H7 (cell line): ENCODE measurements at places on chromosomes 3 and 15.
A peak's percentile ranks its signal among the peaks of the same experiment; 100 is the strongest.

- DNase-seq: no peak
These were observed 239.4 kb downstream of the XXYLT1 start for GRCh38 chr3:195031574-195032003.

GRCh38 chr3:23815879-23816278 lies 10.1 kb downstream of the UBE2E1 start:
- DNase-seq: no peak

- DNase-seq: no peak
These were observed 101.5 kb downstream of the ATP8B4 start for GRCh38 chr15:50017522-50017921.

DNA sequence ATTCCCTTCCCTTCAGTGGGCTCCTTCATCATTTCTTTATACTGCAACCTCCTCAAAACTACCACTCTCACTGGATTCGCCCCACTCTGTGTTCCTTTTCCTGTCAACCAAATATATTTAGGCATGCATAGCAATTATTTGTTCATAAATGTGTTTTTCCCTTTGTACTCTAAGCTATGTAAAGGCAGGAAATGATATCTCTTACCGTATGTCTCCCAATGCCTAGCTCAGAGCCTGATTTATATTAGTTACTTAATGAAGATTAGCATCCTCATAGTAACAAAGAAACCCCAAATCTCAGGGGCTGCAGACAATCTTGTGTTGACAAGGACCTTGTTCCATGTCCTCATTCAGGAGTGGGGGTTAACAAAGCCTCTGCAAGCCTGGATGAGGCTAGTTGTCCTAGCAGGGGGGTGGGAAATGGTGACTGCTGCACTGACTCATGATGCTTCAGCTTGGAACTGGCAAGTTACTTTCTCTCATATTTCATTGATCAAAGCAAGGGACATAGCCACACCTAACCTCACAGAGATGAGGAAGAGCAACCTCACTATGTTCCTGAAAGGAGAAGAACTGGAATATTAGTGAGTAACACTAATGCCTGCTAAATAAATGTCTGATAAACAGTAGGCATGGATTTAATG lies 15.2 kb downstream of the PHLDB2 start:
- DNase-seq: no peak

DNA sequence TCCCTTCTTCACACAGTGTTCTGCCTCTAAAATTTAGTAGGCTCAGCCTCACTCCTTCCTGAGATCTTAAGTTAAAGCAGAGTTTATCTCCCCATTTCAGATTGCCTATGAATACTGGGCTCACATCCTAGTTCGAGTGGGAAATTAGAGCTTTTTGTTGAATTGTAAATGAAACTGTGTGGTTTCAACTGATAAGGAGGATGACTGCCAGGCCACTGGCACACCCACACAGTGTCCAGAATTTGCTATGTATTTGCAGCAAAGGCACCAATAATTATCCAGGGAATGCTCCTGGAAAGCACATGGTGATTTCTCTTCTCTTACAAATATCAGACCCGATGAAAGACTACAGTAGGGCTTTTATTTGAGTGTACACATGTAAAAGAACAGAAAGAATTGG lies 308.1 kb upstream of the COL8A1 start:
- no peak for DNase-seq

DNA sequence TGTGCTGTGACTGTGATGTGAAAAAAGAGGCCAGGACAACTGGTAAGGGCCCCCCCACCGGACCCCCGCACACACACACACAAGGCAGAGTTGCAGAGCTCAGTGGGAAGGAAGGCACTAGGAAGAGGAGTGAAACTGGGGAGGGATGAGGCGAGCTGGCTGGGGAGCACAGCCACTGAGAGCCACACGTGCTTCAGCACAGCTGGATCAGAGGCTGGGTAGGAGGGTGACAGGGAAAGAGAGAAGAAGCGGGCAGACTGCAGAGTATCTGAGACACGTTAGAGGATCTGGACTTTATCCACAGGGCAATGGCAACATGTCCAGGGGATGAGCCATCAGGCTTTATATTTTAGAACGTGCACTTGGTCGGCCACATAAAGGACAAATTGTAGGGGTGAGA lies 38.0 kb upstream of the TKT start:
- DNase-seq: no peak

- DNase-seq: no peak
These were observed 5.4 kb upstream of the TBC1D5 start for GRCh38 chr3:17747890-17748247.

DNA sequence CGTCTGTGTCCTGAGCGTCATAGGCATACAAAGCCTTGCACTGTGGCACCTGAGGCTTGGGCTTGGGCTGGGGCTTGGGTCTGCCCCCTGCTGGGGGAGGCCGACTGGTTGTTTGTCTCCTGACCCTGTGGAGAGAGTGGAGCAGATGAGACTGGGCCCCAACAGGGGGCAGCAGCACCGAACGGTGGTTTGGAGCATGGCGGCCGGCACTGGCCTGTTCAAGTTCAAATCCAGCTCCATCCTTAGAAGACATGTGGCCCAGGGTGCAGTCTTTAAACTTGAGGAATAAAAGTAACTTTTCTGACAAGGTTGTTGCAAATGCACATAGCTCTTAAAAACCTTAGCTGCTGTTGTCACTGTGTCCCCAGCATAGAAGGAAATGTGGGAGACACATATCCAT lies 33.3 kb downstream of the CCNB2 start:
- DNase-seq: peak; percentile 90

DNA sequence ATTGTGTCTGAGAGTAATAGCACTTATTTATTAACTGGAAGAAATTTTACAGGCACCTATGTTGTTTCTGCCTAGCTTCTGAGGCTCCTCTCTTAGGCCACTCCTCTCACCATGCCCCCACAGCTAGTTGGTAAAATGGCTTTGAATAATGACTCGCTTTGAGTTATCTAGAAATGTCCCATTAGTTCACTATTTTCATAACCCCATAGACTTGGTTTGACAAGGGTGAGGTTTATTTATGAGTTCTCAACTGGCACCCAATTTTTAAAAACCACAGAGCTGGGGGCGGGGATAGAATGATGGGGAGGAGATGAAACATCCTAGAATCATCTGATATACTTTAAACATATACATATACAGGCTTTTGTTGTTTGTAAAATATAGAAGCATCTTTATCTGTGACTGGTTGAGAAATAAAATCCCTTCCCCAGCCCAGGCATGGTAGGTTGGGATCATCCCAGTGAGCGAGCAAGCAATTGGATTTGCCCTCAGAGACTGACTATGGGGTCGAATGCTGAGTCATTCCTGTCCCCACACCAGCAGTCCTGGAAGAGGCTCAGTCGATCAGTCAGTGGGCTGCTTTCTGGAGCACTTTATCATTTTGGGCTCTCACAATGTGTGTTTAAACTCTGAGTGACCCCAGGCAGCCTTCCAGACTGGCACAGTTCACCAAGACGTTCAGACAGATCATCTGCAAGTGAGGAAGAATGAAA lies 60.2 kb upstream of the TSEN2 start:
- no peak for DNase-seq

DNA sequence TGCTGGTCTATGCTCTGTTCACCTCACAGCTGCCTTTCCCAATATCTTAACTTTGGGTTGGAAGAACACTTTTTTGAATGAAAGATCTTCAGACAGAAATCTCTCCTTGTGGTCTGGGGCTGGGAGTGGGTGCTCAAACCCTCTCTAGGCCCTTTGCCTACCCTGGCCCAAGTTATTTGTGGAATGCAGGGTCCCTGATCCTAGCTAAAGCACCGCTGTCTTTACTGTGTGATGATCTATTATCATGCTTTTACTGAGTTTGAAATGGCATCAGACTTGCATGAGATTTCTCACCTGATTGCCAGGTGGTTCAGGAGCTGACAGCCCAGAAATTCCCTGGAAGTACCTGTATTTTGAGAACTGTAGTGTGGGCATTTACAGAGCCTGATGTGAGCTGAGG lies 412.7 kb upstream of the ONECUT1 start:
- DNase-seq: no peak

DNA sequence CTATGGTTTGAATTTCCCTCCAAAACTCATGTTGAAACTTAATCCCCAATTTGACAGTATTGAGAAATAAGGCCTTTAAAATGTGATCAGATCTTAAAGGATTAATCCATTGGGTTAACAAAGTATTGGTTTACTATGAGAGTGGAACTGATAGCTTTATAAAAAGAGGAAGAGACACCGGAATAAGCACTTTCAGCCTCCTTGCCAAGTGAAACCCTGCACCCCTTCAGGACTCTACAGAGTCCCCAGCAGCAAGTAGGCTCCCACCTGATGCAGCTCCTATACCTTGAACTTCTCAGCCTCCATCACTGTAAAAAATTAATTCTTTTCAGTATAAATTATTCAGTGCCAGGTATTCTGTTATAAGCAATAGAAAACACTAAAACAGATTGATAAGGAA lies 348.3 kb downstream of the CGGBP1 start:
- no peak for DNase-seq

GRCh38 chr15:34665498-34666116 lies 82.2 kb upstream of the GOLGA8B start:
- no peak for DNase-seq

DNA sequence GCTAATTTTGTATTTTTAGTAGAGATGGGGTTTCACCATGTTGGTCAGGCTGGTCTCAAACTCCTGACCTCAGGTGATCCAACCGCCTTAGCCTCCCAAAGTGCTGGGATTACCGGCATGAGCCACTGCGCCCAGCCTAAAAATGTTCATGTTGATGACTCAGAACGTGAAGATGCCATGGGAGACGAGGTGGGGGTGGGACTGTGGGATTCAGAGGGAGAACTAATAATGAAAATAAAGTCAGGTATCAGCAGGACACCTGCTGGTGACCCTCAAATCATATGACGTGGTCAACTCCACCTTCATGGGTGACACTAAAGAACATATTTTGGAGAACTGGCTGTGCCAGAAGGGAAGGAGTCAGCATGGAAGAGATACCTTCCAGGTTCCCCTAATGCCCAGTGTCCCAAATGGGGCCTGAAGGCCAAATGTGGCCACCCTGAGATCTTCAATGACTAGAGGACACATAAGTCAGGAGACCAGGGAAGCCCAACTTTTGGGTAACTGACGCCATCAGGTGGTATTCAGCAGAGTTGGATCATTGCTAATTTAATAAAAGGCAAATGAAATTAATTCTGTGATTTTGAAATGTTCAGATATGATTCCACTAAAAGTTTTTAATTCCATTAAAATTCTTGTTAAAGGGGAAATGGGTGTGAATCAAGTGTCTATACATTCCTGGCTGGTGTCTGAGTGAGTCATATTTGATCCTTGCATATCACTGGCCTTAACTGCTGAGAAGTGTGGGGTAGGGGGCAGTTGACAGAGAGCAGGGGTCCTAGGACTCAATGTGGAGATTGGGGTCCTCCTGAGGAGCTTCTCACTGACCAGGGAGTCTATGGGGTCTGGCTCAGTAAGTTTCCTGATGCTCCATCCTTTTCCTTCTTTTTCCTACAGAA lies 88.6 kb upstream of the GSK3B start:
- no peak for DNase-seq

DNA sequence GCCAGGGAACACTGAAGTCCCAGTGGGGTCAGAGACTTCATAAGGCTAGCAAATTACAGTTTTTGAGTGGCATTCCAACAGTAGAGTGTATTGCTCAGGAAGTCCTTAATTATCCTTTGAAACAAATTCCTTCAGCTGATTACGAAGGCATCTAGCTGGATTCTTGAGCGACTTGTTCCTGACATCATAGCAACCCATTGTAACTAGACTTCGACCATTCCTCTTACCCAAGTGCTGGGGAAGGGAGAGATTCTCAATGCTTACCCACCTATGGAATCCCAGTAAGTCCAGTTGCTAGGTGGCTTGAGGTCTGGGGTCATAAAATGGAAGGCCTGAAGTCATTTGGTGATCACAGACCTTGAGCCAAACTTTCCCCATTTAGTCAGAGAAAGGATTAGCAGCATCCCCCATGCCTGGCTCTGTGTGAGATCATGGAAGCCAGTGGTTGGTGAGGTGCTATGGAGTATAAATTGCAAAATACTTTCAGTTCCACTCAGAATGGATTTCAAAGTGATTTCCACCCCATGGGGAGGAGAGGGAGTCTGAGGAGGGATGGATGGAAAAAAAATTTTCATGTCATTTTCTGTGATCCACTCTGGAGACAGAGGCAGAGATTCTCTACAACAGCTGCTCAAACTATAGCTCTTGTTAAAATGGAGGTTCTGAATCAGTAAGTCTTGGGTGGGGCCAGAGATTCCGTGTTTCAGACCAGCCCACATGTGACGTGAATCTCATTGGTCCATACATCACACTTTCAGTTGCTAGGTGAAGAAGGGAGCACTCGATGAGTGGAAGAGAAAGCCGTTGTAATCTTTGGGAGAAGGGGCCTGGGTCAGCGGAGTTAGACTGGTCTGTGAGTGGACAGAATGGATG lies 45.7 kb downstream of the CD86 start:
- DNase-seq: no peak

GRCh38 chr3:102037209-102037608 lies 187.9 kb downstream of the NFKBIZ start:
- DNase-seq: no peak

- DNase-seq: no peak
These were observed 268.9 kb upstream of the KCNMB2 start for GRCh38 chr3:178267158-178267844.

GRCh38 chr15:92018535-92019239 lies 165.2 kb downstream of the SLCO3A1 start:
- DNase-seq: no peak

GRCh38 chr3:118587847-118588246 lies 446.8 kb downstream of the IGSF11 start:
- no peak for DNase-seq

DNA sequence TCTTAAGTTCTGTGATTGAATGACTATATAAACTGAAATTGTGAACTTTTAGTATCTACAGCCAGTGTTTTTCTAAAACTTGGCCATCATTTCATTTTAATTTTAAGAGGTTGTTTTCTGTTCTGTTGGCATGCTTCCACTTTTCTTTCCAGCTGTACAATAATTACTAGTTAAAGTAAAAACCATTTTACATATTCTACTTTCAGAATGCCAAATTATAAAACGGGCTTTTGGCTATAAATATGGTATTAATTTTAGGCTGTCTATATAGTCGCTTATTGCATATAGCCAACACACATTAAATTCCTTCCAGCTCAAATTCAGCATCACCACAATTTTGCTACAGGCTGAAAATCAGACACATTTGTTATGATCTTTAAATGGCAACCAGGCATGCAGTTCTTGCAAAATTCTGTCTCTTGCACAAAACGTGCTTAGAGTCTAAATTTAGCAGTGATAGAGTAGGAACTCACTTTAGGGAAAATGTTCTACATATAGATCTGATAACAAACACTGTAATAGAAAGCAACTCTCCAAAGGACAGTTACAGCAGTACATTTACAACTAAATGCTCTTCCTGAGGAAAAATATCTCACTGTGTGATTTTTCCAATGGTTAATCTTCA lies 81.1 kb downstream of the BTD start:
- no peak for DNase-seq

GRCh38 chr3:114128826-114129225 lies 50.0 kb downstream of the DRD3 start:
- DNase-seq: no peak

GRCh38 chr3:120306519-120307455 lies 21.8 kb upstream of the GPR156 start:
- DNase-seq: no peak

GRCh38 chr3:53188720-53189119 lies 27.7 kb downstream of the PRKCD start:
- no peak for DNase-seq
